Hematopoietic multipotent progenitor cell treated with erythropoietin and hydrocortisone succinate and interleukin-3 and kit ligand, for 4 days (in vitro differentiated cells): ENCODE measurements at places on chromosomes 12 and 14.
A peak's percentile ranks its signal among the peaks of the same experiment; 100 is the strongest.

DNA sequence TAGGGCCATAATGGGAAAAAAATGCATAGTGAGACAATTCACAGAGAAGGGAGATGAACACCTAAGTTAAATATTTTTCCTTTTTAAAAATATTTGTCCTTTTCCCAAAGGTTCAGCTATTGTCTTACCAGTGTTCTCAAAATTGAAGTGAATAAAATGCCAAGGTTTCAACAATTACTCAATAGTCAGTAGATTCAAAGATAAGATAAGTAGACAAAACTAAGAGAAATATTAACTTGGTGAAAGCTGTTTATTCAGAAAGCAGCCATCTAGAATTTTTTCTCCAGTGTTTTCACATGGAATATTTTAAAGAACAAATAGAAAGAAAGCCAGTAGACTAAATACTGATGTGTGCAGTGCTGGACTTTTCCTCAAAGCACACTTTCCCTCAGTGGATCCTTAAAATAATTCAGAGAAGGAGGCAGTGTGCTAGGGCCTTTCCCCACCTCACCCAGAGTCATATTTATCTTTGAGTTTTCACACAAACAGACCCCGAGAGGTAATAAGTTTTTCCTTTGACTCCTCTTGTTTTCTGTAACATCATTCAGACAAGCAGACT is 144.5 kb upstream of the PLEKHG7 start:
- DNase-seq, result no peak

DNA sequence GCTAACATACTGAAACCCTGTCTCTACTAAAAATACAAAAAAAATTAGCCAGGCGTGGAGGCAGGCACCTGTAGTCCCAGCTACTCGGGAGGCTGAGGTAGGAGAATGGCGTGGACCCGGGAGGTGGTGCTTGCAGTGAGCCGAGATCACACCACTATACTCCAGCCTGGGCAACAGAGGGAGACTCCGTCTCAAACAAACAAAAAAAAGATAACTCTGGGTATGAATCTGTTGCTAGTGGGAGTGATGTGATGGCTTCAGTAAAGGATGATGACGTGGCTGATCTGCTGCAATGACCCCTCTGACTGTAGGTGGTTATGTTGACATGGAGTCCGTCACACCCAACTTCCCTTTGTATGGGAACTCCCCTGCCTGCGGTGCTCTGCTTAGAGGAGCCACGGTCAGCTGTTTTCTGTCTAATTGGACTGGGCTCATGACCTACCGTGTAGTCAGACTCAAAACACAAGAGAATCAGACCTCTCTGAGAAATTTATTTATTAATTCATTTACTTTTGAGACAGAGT is 59.1 kb upstream of the MED13L start:
- peak; percentile 48 for DNase-seq

DNA sequence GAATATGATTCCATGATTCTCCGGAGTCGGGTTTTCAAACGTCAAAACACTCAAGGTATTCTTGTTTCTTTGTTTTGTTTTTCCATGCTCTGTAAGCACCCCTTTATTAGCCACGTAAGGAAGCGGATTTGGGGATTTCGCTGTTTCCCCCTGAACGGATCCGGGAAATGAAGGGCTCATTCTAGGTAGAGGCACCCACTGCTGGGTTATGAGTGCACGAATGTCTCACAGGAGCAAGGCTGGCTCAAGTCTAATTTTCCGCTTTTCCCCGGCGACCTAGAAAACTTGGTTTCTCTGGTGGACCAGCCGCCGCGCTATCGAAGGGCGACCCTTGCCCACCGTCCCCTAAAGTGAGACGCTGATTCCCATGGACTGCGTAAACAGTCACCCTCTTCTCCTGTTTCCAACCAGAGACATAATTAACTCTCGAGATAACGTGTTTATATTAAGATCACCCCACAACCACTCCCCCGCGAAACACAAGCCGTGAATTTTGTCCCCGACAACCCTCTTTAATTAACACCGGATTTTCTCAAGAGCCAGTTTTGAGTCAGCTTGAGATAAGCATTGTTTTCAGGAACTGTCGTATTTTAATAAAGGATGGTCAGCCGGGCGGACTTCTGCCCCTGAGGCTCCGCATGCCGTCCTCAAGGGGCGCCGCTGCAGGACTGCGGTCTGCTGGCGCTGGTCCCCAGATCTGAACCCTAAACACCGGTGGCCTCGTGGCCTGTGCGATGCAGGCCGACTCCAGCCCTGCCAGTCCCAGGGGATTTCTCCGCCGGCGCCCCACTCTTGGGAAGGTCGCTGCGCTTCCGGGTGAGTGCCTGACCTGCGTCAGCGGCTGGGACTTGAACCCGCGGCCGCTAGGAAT is 515 bp upstream of the ABCC9 start:
- peak; percentile 11 for DNase-seq

- DNase-seq, result no peak
Observed at GRCh38 chr14:29930283-29930682, 2.6 kb upstream of the PRKD1 start.

GRCh38 chr12:89020689-89021088 is 331.6 kb downstream of the DUSP6 start:
- no peak for DNase-seq

DNA sequence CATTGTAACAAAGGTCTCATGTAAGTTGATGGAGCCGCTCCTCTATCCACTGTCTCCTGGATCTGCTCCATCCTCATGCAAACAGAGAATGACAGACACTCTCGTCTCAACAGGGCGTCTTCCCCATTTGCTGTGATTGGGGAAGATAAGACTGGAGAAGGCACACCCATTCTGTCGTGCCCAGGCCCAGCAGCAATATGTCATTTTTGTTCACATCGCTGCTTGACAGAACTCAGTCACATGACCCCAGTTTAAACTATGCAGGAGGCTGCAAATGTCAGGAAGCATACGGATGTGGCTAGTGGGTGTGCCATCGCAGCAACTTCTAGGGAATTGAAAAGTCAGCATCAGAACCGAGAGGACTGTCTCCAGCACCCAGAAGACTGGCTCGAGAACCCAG is 290.5 kb downstream of the TMEM132D start:
- no peak for DNase-seq

DNA sequence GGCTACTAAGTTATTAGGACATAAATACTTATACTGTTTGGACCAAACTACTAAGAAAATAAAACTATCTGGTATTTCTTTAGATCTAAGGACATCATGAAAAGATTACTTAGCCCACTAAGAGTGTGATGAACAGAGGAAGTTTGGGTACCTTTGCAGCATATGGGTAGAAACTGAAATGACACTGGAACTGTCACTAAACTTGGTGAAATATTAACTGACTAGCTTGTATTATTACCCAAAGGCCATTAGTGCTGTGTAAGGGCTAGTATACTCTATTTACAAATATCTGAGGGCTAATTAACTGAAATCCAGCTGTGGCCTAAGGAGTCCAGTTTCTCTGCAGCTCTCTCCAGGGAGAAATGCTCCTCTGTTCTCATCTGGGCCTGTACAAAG is 45.5 kb downstream of the PAWR start:
- DNase-seq, result no peak

- no peak for DNase-seq
Observed at GRCh38 chr14:52824462-52824861, 33.1 kb upstream of the GNPNAT1 start.

- DNase-seq, result no peak
Observed at GRCh38 chr14:85479306-85479705, 50.6 kb upstream of the FLRT2 start.

DNA sequence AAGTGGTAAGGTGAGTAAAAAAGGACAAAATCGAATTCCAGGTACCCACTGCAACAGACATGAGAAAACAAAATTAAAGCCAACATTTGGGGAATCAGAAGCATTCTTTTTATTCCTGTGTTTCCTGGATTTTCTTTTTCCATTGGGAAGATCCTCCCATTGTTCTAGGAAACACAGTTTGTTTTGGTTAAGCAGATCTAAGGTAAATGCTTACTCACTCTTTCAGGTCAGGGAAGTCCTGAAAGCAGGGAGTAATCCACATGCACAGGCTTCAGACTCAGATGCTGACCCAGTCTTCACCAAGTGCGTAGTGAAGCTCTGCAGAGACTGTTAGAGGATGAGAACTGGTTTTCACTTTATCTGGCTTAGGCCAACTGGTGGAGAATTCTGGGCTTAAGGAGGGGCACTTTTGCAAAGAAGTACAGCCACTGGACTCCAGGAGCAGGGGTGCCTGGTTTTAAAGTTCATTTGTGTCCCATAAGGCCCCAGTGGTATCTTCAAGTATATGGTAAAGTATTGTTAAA is 57.7 kb downstream of the RPAP3 start:
- no peak for DNase-seq

GRCh38 chr12:11568762-11569478 is 80.6 kb upstream of the ETV6 start:
- no peak for DNase-seq

- DNase-seq, result no peak
Observed at GRCh38 chr12:122020795-122021192, 890 bp upstream of the BCL7A start.

DNA sequence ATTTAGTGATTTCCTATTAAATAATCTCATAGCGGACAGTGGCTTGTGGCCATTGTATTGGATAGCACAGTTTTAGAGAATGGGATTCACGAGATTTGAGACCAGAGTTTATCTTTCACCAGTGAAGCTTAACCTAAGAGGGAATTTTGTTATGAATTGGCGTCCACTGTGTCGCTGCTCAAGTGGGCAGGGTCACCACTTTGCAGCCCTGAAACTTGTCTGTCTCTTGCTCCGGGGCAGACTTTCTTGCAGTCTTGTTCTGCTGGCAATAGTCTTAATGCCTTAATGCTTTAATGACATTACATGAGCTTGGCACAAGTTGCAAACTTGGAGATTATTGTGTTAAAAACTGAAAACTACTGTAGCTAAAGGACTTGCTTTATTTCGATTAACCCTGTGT is 72.8 kb upstream of the PPM1H start:
- DNase-seq, result no peak
